ENCODE measurements at places on chromosomes 1 and 21.

GRCh38 chr1:238465449-238465848 lies 574.7 kb upstream of the ZP4 start:
- no peak for DNase-seq

DNA sequence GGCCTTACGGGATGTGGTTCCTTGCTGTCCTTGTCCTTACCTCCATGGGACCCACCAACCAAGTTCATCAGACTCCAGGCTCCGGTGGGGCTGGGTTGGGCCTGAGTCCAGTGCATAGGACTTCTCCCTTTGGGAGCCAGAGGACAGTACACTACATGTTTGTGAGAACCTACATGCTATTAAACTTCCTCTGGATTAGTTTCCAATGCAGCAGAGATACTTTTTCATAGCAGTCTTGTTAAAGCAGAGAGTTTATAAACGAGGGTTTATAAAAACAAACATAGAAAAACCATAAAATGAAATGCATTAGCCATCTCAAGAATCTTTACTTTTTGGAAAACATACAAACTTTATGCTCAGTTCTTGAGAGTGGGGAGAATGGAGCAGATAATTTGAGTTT lies 33.4 kb downstream of the INKA2 start:
- DNase-seq: no peak

GRCh38 chr1:208951908-208952307 lies 631.6 kb upstream of the CAMK1G start:
- no peak for DNase-seq

DNA sequence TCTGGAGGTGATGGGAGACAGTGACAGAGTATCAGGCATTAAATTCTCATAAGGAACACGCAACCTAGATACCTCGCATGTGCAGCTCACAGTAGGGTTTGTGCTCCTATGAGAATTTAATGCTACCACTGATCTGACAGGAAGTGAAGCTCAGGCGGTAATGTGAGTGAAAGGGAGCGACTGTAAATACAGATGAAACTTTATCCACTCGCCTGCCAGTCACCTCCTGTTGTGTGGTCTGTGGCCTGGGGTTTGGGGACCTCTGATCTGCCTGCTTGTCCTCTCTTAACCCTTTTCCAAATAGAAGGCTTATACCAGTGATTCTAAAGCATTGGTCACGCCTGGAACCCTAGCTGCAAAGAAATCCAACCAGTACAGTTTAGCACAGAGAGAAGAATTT lies 15.3 kb downstream of the GABPA start:
- DNase-seq: no peak

DNA sequence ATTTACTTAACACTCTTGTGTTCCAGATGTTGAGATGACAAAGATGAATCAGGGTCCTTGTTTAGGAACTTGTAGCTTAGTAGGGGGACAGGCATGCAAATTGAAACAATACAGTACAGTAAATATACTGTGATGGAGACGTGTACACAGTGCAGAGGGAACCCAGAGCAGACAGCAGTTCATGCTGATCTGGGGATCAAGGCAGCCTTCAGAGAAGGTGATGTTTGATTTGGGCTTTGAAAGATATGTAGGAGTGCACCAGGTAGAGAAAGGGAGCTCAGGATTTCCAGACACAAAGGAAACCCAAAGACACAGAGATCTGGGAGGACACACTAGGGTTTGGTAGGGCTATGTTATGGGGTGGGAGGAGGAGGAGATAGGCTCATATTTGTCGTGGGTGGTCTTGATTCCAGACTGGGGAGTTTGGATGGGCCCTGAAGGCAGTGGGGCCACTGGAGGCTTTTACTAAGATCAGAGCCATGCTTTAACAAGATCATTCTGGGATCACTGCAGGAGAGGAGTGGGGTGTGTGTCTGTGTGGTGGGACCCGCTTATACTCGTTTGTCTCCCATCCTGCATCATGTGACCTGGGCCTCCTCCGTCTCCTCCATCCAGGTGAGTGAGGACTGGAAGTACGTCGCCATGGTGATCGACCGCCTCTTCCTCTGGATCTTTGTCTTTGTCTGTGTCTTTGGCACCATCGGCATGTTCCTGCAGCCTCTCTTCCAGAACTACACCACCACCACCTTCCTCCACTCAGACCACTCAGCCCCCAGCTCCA lies 7.8 kb downstream of the CHRNB2 start:
- DNase-seq: no peak
